ENCODE measurements at places on chromosomes 4 and X. TPM values are rescaled to one million over a fixed set of nuclear protein-coding genes. Genes with fewer than 3 reads are reported as not detected.

Gene TSC22D3
- 115 TPM for total RNA-seq

Gene CFAP47
- not detected for total RNA-seq

Gene CETN2
- total RNA-seq: 22.5 TPM

- peak; percentile 72 for DNase-seq
Observed at GRCh38 chrX:30302956-30303355, 6.2 kb downstream of the NR0B1 start.
